ENCODE measurements at places on chromosomes 5 and 9.

GRCh38 chr5:151284392-151284967, 19.1 kb downstream of the SLC36A3 start:
- no peak for DNase-seq

GRCh38 chr9:78676009-78676408, 379.1 kb downstream of the PSAT1 start:
- DNase-seq: peak; percentile 44

DNA sequence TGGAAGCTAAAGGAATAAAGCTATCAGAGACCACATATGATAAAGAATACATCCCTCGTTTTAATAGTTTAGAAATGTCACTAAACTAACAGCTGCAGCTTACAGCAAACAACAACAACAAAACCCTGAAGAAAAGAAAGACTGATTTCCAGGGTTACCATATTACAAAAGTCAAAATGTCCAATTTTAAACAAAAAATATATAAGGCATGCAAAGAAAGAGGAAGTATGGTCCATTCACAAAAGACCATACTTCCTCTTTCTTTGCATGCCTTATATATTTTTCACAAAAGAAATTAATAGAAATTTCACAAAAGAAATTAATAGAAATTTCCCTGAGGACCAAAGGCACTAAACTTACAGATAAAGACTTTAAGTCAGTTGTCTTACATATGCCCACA, 354.2 kb downstream of the ARL15 start:
- no peak for DNase-seq

DNA sequence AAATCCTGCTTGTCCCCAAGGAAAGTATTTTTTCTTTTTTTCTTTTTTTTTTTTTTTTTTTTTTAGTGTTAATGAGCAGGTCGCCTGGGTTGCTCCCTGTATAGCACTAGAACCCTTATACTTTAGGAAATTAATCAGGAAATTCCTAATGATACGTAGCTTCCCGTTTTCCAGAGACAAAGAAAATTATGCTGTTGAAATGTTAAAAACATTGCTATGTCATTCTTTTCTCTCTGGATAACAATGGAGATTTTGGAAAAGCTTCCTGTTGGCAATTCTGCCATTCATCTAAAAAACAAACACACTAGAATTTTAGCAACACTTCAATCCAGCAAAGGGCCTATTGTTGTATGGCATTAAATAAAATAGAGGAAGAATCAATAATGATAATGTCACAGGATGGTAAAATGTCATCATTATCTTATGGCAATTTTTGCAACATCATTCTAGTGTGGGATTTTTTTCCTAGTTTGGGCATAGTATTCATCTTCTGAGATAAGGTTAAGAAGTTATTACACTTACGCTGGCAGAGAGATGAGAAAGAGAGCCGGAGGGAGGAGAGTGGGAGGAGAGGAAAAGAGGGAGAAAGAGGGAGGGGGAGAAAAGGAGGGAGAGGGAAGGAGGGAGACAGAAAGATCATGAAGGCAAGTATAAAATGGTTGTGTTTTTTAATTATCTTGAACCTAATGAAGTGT, 315.8 kb upstream of the PDE4D start:
- DNase-seq: no peak

DNA sequence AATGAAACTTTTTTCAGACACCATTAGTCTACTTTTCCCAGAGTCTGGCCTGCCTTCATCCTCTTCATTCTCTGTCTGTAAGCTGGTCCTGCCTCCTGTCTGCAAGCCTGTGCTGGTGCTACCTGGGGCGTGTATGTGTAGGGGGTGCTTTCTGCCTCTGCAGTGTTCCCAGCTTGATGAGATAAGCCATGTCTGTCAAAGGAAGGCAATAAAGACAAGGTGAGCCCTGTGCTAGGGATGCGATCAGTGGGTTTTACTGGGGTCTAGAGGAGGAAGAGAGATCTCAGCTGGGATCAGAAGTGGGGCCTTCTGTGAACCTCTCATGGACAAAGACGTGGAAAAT, 78.0 kb upstream of the TGFBR1 start:
- no peak for DNase-seq

GRCh38 chr9:99999797-100000196, 93.3 kb downstream of the STX17 start:
- DNase-seq: no peak

GRCh38 chr9:20139763-20140290, 351.0 kb upstream of the SLC24A2 start:
- DNase-seq: no peak

GRCh38 chr9:69829484-69829883, 8.9 kb downstream of the CFAP95 start:
- no peak for DNase-seq

- DNase-seq: no peak
These were observed 95.0 kb downstream of the APBA1 start for GRCh38 chr9:69577123-69577522.

GRCh38 chr5:160082614-160083500, 36.4 kb downstream of the PWWP2A start:
- DNase-seq: peak; percentile 83

DNA sequence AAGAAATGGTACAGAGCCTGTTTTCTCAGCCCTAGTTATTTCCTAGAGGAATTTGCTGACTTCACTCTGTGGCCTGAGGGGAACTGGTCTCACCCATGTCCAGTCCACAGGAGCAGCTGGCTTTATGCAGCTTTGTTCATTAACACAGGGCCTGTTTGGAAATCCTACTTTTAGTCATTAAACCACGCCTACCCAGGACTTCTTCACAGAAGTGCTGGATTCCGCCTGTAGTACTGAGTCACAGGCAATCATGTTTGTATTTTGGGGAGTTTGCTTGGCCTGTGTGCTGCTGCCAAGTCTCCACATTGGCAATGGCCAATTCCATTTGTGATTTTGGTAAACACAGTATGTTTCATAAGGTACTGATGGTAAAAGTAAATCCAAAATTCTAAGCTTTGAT, 52.8 kb downstream of the CTNND2 start:
- no peak for DNase-seq

- DNase-seq: no peak
These were observed 1.6 kb upstream of the P4HA2 start for GRCh38 chr5:132229236-132229635.

DNA sequence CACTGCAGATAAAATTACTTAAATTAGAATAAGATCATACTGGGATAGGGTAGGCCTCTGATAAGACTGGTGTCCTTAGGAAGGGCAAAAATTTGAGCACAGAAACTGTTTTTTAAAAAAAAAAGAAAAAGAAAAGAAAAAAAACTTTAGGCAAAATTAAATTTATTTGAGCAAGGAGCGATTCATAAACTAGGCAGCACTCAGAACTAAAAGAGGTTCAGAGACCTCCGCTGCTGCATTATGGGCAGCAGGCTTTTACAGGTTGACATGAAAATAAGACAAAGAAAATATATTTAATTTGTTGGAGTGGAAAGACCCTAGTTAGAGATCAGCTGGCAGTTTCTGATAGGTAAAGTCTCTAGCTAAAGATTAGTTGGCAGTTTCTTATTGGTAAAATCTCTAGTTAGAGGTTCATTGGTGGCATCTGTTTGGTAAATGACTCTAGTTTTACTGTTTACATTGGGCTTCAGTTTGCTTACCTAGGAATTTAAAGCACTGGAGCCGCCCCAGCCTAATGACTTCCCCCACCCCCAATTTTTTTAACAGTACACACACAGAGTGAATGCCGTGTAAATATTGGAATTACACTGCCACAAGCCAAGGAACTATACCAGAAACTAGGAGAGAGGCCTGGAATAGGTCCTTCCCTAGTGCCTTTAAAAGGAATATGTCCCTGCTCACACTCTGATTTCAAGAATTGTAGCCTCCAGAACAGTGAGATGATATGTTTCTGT, 4.5 kb upstream of the PLPP6 start:
- DNase-seq: no peak

DNA sequence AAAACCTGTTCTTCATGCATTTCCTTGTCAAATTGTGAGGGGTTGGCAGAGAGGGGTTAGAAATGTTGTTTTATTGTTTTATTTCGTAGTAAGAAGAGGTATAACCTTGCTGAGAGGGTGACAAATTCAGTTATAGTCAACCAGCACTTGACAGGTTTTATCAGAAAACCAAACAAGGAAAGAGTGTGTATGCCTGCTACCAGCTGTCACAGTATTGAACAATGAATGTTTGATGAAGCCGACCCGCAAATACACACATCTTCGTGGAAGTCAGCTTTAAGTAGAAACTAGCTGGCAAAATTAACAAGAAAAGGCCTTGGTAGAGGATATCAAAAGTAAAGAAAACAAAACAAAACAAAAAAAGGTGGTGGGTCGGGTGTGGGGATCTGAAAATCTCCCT, 214.6 kb upstream of the TLE4 start:
- DNase-seq: no peak

- no peak for DNase-seq
These were observed 29.5 kb downstream of the DMAC1 start for GRCh38 chr9:7770111-7770510.

Measured in fibroblast of skin of left biceps (primary cell).